ENCODE measurements at places on chromosomes 16 and 17.

DNA sequence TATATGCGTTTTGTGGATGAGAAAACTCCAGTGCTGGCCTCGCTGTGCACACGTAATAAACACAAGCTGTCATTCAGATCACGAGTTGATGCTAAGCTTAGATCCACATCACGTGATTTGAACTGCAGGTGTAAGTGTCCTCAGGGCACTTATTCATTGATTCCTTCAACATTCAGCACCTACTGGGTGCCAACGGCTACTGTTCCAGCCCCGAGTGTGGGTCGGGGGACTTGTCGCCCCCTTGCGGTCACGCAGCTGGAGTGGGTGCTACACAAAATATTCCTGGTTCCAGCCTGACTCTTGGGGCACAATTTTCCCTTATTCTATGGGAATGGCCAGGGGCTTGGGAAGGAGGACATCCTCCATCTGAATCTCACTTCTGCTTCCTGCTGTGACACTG lies 29.9 kb upstream of the GINS2 start:
- no peak for DNase-seq

- DNase-seq, result no peak
Measured at GRCh38 chr16:53893731-53894435, 189.9 kb downstream of the FTO start.

- DNase-seq, result no peak
Measured at GRCh38 chr17:73464447-73464846, 152.6 kb upstream of the CDC42EP4 start.

DNA sequence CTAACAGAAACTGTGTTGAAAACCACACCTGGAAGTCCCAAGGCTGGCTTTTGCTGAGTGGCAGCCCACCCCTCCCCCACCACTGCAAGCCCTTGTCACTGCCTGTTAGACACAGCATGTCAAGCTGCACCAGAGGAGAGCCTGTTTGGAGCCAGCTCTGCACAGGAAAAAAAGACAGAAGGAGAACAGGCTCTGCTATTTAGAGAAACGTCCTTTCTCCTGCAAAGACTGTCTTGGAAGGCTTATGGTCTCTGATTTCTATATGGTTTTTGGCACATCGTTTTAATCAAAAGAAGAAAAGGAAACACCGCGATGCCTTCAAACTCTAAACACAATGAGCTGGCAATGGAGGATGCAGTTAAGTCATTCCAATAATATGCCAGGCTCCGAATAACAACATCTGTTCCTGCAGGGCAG lies 275.5 kb downstream of the MAP2K4 start:
- peak; percentile 20 for DNase-seq

DNA sequence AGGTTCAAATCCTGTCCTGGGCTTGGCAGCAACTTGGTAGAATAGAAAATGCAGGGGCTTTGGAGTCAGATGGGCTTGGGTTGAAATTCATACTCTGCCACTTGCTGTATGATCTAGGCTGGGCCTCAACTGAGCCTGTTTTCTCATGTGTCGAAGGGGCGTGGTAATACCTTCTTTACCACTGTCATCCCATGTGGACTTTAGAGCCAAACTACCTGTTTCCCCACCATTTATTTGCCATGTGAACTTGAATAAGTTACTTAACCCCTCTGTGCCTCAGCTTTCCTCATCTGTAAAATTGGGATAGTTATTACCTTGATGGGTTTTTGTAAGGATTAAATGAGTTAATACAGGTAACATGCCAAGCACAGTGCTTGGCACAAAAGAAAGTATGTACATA lies 106.0 kb downstream of the COPRS start:
- no peak for DNase-seq

- no peak for DNase-seq
Measured at GRCh38 chr17:51000835-51001638, 119.6 kb downstream of the SPAG9 start.

GRCh38 chr16:35873472-35873871 lies 2414.1 kb downstream of the TP53TG3F start:
- no peak for DNase-seq

DNA sequence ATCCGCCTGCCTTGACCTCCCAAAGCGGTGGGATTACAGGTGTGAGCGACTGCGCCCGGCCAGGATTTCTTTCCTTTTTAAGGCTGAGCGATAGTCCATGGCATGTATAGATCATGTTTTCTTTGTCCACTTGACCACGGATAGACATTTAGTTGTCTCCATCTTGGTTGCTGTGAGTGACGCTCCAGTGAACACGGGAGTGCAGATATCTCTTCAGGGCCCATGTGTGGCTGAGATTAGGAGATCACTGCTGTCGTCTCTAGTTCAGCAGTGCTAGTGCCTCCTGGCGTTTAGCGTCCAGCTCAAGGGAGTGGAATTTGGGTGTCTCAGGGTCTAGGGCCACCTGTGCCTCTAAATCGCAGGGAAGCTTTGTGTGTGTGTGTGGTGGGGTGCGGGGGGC lies 41.5 kb downstream of the ABCC1 start:
- no peak for DNase-seq

DNA sequence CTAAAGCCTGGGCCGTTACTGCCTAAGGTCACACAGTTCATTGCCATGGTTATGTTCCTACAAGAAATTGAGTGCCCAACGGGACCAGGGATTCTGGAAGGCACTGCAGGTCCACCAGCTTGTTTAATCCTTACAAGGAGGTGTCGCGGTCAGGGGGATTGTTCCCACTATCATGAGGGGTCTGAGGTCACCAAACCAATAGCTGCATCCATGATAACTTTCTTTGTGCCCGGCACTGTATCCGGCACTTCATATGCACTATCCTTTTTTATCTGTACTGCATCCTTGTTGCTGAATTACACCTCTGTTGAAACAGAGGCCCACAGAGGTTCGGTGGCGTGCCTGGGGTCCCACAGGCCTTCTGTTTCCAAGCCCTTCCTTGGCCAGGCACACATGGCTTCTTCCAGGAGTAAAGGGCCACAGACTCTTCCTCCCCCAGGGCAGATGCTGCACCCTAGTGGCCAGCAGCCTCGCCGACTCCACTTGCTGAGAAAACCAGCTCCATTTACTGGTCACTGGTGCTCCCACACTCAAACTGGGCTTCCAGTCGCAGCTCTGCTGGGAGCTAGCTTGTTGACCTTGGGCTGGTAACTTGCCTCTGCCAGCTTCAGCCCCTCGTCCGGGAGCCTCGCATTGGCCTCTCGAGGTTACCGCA lies 82.0 kb upstream of the PLCG2 start:
- DNase-seq, result peak; percentile 42

DNA sequence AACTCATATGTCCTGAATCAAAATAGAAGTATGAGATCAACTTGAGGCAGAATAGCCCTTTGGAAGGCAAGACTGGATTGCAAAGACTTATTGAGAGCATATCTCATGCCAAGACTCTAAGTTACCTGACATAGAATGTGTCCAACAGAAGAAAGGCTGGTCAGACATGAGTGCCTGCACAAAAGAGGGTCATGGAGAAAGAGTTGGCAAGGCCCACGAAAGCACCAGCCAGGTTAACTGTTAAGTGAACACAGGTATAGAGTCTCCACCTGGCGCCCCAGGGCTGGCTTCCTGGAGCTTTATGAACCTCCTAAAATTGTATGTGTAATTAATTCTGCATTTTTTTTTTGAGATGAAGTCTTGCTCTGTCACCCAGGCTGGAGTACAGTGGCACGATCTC lies 71.0 kb downstream of the CMC2 start:
- DNase-seq, result no peak

- DNase-seq, result no peak
Measured at GRCh38 chr16:50246299-50247122, 19.8 kb upstream of the ADCY7 start.
